OCI-LY7 (cell line): ENCODE measurements at places on chromosomes 1 and 21.

GRCh38 chr1:10793129-10793651 lies 3.3 kb downstream of the CASZ1 start:
- DNase-seq, result no peak

GRCh38 chr1:107246775-107247345 lies 106.0 kb downstream of the NTNG1 start:
- DNase-seq, result peak; percentile 37

DNA sequence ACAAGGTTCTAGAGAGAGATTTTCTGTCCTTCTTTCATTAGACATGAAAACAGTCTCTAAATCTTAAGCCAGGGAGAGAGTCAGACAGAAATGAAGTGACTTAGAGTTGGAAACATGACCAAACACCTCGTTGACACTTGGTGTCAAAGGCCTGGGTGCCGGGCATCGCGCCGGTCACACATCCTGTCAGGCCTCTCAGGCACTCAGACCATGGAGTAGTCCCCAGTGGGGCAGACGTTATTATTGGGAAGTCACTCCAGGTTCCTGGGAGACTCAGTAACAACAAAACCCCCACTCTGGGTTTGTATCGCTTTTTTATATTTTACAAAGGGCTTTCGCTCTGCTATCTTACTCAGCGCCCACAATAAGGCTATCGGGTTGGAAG lies 25.8 kb downstream of the KCNN3 start:
- DNase-seq, result no peak

DNA sequence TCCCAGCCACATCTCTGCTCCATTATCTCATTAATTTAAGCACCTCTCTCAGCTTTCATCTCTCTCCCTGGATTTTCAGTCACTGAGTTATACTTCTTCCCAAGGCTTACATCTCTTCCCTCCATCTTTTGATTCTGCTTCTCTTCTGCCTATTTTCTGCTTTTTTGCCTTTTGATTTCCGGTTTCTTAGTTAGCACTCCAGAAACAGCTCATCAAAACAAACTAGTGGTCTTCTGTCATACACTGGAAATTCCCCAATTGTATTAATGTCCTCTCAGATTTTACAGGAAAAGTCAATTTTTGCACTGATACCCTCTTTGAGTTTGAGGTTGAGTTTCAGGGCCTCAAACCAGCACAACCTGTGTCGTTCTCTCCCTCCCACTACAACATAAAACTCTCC lies 1.5 kb downstream of the LCE3E start:
- no peak for DNase-seq

- no peak for DNase-seq
Observed at GRCh38 chr1:243882276-243882675, 32.2 kb upstream of the AKT3 start.

GRCh38 chr1:65791801-65792668 lies 660 bp upstream of the PDE4B start:
- no peak for DNase-seq

- no peak for DNase-seq
Observed at GRCh38 chr1:10947691-10948462, 64.6 kb upstream of the TARDBP start.
